ENCODE measurements at places on chromosomes 2 and 18.

- DNase-seq: no peak
Observed at GRCh38 chr18:45374878-45375630, 240.2 kb upstream of the SLC14A2 start.

DNA sequence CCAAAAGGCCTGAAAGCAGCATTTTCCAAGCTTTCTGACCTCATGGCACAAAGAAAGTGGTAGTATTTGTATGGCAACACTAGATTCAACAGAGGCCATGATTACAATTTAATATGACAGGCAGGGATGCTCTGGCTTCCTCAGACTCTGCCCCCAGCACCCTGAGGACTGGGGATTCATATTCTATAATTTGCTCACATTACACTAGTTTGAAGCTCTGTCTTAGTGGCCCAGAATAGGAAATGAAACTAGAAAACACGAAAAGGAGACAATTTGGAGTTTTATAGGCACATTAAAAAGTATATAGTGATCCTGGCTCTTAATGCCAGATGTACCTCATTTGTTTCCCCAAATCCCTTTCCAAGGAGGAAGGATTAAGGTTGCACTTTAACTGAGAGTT lies 173.0 kb upstream of the STK17B start:
- no peak for DNase-seq

GRCh38 chr2:16115881-16116830 lies 175.8 kb downstream of the MYCN start:
- DNase-seq: no peak

DNA sequence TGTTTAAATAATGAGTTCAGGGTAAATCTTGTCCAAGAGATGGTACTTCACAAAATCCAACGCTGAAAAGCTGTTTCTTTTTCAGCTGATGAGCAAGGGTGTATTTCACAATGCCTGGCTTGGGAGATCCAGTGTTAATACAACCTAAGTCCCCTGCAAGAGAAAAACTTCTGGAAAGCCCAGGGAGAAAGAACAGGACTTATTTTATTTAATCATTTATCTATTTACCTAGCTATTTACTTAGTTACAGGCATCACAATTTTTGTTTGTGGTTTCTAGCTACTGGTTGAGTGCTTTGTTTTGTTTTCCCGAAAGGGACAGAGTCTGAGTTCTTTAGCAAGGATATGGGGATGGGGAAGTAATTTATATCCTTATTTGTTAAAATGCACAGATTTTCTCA lies 598.2 kb upstream of the SYT4 start:
- no peak for DNase-seq

- DNase-seq: no peak
Observed at GRCh38 chr18:69999656-70000055, 52.0 kb upstream of the CD226 start.

DNA sequence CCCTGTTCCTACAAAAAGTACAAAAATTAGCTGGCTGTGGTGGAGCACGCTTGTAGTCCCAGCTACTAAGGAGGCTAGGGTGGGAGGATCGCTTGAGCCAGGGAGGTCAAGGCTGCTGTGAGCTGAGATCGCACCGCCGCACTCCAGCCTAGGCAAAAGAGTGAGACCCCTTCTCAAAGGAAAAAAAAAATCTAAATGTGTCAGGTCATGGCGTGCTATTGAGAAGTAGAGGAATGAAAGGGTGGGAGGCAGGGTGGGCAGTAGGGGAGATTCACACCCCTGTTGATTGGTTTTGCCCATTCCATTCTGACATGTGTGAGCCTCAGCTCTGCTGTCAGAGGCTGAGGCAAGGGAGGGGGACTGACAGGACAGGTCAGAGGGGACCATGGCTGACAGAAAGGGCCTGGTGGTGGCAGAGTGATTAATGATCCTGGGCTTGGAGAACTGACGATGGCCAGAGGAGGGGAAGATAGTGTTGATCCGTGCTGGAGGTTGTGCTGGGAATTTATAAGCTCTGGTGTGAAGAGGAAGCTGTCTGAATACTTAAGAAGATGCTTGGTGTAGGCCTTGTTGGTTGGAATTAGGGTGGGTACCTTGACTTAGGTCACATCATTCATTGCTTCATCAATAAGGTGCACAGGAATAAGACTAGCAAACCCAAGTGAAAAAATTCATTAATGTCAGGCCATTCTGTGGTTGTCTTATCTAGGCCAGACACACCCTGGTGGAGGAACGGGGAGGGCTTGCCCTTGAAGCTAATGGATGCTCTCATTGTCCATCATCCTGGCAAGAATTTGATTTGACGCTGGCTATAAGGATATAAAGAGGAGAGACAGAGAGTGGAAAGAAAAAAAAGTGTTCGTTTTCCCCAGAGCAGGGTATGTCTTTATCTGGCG lies 19.1 kb upstream of the SMARCAL1 start:
- no peak for DNase-seq

- no peak for DNase-seq
Observed at GRCh38 chr2:96152304-96153161, 7.3 kb upstream of the DUSP2 start.

GRCh38 chr2:195600778-195601177 lies 56.2 kb upstream of the SLC39A10 start:
- no peak for DNase-seq

- no peak for DNase-seq
Observed at GRCh38 chr2:204431529-204431928, 113.7 kb upstream of the PARD3B start.

- no peak for DNase-seq
Observed at GRCh38 chr2:210267698-210268097, 42.5 kb upstream of the ACADL start.

Data from HS-5 (cell line).